ENCODE measurements at places on chromosomes 12 and 14. TPM values are rescaled to one million over a fixed set of nuclear protein-coding genes. Genes with fewer than 3 reads are reported as not detected.

DNA sequence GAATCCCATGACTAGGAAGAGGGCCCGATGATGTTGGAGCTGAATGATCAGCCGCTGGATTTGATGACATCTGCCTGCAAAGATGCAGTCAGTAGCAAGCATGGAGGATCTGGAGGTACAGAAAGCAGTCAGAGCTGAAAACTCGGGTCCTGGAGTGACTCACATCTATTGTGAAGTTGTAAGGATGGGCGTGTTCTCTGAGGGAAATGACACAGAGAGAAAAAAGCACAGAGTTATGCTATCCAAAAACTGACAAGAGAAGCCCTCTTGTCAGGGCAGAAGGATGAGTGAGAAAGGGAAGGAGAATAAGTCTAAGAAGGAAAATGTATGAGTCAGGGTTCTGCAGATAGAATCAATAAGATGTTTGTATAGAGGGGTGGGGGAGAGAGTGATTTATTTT lies 380.4 kb upstream of the CCDC196 start:
- peak; percentile 43 for DNase-seq

CAND1 gene
- 181 TPM for total RNA-seq

DNA sequence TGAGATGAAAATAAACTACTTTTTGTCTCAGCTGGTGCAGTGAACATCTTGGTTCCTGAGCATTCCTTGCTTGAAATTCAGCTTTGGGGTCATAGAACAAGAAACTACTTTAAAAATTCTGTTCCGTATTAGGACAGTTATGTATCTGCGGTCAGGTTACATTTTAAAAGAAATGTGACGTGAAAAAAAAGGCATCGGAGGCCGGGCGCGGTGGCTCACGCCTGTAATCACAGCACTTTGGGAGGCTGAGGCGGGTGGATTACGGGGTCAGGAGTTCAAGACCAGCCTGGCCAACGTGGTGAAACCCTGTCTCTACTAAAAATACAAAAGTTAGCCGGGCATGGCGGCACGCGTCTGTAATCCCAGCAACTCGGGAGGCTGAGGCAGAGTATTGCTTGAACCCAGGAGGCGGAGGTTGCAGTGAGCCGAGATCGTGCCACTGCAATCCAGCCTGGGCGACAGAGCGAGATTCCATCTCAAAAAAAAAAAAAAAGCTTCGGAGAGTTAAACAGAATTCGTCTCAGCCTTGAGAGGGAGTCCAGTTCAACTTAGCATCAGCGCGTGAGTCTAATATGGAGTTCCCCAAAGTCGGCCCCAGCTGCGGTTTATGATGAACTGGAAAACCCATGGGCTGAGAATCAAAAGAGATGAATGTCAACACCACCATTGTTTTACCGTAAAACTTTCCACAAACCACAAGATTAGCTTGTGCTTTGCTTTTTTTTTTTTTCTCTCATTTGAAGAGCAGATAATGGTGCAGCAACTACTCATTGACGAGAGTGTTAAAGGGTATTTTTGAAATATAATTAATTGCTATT lies 2.1 kb upstream of the SLC2A13 start:
- DNase-seq = no peak

- no peak for DNase-seq
These were observed 9.1 kb downstream of the GPR19 start for GRCh38 chr12:12686925-12687324.

- no peak for DNase-seq
These were observed 42.4 kb downstream of the ERH start for GRCh38 chr14:69355607-69356281.

DNA sequence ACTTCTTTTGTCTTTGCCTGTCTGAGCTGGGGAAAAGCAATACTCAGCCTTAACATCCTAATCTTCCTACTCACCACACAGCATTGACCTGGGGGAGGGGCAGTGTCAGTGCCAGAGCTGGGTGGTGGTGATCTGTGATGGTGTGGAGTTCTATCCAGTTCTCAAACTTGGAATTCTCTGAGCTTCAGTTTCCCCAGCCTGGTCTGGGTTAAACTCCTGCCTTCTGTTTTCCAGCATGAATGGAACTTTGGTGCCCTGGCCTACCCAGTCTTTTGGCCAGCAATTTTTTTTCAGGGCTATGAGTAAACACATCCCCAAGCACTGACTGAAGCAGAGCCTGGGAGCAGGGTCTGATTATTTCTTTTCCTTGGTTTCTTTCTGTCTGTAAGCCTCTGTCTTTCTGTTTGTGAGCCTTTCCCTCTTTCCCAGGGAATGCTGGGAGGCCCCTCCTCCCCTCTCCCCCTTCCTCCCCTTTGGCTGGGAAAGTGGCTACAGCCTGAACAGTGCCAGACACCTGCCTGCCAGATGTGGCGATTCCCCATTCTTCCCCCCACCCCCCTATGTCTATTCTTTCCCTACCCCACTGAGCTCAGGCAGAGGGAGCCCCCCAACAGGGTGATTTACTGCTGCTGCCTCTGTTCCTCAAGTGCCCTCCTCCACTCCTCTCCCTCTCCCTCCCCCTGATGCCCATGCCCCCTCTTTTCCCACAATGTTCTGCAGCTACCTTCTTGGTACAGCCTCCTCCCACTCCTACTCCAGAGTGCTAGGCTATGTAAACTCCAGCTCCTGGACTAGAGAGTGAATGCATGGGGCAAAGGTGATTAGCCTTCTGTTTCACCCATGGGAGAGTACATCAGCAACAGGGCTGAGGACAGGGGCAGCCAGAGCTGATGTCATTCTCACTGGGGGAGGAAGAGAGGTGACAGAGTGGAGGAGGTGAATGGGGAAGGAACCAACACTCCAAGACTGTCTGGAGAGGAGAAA lies 11.1 kb downstream of the GPR84 start:
- no peak for DNase-seq

DNA sequence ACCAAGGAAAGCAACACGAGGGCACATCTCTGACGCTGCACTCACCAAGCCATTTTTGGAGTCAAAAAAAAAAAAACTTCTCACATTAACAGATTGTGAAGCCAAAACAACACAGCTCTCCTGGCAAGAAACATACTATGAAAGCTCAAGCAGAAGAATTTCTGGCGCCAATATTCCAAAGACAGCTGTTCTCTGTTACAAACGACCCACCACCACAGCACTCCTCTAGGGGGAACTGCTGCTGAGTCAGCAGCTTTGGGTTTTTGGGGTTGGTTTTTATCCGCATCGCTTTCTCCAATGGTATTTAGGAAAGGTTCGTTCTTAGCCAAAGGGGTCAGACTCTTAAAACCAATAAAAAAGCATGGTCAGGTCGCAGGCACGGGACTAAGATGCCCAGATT lies 379.4 kb downstream of the RPS29 start:
- no peak for DNase-seq

GRCh38 chr12:66851134-66851533 lies 172.3 kb upstream of the GRIP1 start:
- no peak for DNase-seq

- DNase-seq = no peak
These were observed 515.6 kb downstream of the FOXG1 start for GRCh38 chr14:29282169-29282568.

- DNase-seq = no peak
These were observed 50.1 kb downstream of the LRCOL1 start for GRCh38 chr12:132560364-132560613.

DNA sequence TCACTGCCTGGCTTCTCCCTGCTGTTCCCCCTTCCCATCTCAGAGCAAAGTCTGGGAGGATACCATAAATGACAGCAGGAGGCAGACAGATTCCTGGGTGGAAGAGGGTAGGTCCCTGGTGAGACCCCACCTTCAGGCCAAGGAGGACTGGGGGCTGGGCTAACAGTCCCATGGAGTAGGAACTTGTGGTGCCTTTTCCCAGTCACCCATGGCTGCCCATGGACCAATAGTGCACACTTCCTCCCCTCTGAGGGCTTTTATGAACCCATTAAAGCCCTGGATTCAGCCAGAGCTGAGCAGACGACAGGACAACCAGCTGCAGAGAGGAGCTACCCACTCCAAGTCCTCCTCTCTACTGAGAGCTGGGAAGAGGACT lies 36.6 kb upstream of the OR5AU1 start:
- no peak for DNase-seq

GRCh38 chr12:3030821-3031429 lies 46.3 kb upstream of the TSPAN9 start:
- DNase-seq = no peak

- no peak for DNase-seq
These were observed 7.5 kb downstream of the FOXG1 start for GRCh38 chr14:28773861-28774691.

GRCh38 chr14:76313303-76313702 lies 62.6 kb upstream of the ESRRB start:
- DNase-seq = no peak

DNA sequence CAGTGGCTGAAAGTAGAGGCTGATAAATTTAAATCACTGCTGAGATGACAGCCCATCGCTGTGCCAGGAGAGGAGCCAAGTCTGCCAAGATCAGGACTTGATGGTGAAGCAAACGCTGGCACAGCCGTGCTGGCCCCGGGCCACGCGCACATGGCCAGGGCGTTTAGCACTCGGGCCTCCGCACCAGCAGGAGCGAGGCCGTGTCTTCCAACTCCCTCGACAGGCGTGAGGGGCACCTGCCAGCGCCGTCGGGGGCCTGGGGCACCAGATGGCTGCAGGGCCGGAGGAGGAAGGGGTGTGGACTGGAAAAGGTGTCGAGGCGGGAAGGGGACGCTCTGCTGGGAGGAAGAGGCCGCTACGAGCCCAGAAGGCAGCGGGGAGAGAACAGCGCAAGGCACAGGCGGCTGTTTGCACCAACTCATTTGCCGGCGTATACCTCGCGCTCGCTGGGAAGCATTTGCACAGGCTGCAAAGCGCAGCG lies 29.5 kb downstream of the RIMBP2 start:
- DNase-seq = no peak

DTX1 gene
- total RNA-seq = 0.16 TPM

All from activated CD8-positive, alpha-beta memory T cell treated with anti-CD3 and anti-CD28 coated beads, Interleukin-2, amount 10 ng/mL, durations not matched to agents 7 days and 5 days (primary cell).